ENCODE measurements at places on chromosomes 7 and 10.

DNA sequence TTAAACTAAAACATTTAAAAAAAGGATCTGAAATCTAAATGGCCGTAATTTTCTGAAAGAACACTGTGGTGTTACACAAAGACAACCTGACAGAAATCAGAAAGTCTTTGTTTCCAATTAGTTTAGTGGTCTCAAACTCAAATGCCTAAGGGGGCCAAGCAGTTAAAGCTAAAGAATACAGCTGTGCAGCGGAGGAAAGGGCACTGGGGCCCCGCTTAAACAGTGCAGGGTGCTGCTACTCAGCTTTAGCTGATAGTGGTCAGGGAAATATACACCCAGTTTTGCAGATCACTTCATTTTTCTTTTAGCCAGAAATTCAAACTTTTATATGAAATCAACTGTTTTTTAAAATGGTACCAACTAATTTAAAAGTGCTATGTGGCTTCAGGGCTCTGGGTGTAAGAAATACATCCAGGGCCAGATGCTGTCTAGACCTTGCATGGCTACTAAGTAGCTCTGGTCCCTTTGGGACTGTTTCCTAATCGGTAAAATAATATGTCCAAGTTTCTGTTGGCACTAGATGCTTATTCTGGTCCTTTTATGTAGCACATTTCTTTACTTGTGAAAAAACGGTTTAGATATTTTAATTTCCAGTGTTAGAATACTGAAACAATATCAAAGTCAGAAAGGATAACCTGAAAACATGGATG lies 161.8 kb upstream of the LAMB4 start:
- DNase-seq = no peak

GRCh38 chr7:98249106-98249505 lies 2.9 kb downstream of the TECPR1 start:
- no peak for DNase-seq

- DNase-seq = no peak
These were observed 2.4 kb downstream of the GATA3 start for GRCh38 chr10:8056871-8057331.

- DNase-seq = no peak
These were observed 64.7 kb downstream of the DIP2C start for GRCh38 chr10:624605-625332.

DNA sequence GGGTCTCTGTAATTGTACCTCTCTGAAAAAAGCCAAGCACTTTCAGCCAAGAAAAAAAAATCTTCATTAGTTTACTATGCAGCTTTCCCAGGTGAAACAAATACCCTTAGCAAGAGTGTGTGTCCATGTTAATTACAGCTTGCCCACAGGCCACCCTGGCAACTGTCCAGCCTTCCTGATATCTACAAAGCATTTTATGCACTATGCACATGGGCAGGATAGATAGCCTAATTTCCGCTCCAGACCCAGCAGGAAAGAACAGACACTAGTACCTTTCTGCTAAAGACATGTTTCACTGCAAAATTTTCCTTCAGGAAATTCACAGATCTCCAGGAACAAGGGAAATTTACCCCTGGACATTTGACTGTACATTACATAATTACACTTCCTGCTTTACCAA lies 24.4 kb downstream of the CACNA2D1 start:
- no peak for DNase-seq

Data from esophagus squamous epithelium (tissue), 5 donors.